T-helper 9 cell (primary cell): ENCODE measurements at places on chromosomes 6 and 20.

DNA sequence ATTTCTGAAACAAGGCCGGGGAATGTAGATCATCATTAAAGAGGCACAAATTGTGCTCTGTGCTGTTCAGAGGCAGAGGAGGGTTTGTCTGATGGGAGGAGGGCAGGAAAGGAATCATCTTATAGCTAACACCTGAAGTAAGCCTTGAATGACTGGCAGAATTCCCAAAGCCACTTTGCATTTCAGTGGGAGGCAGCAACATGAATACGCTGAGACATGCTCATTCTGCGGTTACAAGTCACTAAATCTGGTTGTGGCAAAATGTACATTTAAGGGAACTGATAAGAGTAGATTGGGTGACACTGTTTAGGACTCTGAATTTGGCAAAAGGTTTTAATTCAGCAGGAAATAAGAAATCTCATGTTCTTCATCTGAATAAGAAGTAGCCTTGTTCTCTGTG is 4.4 kb upstream of the COL19A1 start:
- DNase-seq, result no peak

DNA sequence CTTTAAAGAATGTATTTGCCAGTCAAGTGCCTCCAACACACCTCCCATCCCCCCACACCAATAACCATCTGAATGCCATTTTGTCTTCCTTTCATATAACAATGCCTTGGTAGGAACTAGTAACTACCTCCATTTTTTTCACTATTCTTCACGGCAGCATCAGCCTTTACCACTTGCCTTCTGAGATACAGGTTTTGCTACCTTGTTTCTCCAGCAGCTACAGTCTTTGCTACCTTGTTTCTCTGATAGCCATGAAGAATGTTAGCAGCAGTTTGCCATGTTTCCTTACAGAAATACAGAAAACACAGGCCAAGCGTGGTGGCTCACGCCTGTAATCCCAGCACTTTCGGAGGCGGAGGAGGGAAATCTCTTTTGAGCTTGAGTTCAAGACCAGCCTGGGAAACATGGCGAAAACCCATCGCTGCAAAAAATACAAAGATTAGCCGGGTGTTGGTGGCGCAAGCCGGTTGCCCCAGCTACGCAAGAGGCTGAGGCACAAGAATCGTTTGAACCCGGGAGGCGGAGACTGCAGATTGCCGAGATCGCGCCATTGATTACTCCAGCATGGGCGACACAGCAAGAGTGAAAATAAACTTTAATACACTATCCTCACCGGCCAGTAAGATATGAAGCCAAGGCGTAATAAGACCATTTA is 100.9 kb downstream of the HFE start:
- DNase-seq, result no peak

DNA sequence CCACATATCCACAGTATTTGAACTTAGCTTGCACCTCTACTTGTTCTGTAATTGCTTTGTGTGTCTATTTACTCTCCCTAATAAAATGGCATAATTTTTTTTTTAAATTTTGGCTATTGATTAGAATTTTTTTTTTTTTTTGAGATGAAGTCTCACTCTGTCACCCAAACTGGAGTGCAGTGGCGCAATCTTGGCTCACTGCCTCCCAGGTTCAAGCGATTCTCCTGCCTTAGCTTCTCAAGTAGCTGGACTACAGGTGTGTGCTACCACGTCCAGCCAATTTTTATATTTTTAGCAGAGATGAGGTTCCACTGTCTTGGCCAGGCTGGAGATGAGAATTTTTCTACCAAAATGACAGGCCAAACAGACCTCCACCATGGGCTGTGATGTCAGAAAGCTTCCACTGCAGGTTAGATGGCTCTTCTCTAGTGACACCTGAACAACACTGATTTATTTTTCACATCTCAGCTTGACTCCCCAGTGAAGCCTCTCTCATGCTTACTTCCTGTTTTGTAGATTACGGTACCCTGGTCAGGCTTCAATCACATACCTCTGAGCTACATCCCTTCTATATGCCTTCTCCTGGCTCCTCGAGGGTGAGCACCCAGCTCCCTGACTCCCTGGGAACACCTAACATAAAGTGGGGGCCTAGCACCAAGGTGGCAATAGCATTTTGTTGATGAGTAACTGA is 112.8 kb downstream of the ARHGAP18 start:
- DNase-seq, result no peak

DNA sequence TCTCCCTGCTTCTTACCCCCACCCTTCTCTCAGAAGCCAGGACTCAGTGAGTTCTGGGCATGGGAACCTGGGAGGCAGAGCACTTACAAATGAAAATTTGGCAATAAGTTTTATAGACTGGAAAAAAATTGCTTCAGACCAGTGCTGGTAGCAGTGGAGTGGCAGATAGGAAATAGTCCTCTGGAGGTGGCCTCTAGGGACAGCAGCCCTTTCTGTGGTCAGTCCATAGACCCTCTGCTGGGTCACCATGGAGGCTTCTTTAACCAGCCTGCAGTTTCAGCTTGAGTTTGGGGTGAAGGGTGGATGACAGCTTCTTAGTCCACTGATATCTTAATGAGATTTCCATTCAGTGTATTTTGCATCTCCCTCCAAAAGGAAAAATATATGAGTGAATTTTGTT is 179.1 kb downstream of the ARID1B start:
- DNase-seq, result no peak

GRCh38 chr6:12593771-12594529 is 122.6 kb upstream of the PHACTR1 start:
- no peak for DNase-seq

- DNase-seq, result no peak
These were observed 11.9 kb upstream of the OXT start for GRCh38 chr20:3059489-3059888.

DNA sequence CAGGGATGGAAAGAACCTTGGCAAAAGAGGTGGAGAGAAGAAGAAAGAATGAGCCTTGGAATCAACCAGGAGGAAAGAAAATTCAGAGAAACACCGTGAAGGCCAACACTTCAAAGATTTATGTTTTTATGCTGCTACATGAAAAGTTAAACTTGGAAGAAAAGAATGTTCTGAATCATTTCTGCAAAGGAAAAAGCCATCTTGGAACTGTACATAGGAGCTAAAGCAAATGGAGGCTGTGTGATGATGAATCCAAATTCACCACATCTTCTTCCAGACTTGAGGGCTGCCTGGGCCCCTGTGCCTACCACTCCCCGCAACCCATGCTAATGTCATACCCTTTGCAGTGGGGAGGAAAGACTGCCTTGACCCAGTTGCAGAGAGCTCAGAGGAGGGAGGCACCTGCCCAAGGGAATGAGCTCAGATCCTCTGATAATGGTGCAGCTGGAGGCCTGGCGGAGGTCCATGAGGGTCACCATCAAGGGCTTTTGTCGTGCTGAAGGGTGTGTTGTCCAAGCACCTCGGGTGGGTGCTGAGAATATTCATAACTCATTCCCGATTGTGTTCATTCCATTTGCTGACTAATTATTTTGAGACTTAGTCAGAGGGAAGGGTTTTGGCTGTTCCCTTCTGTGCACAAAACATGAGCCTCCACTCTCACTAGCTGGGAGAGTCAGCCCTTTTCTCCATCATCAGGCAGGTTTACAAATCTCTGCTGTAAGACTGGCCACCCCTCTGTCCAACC is 245.8 kb upstream of the JAG1 start:
- DNase-seq, result no peak
